Stimulated activated CD4-positive, alpha-beta T cell treated with anti-CD3 and anti-CD28 coated beads, TNF-alpha, amount 100 ng/mL, for 4 hours (primary cell): ENCODE measurements at places on chromosomes 2 and 18.

- DNase-seq: no peak
These were observed 45.8 kb downstream of the DNAJC10 start for GRCh38 chr2:182761903-182762302.

GRCh38 chr18:46566111-46566510 lies 90.9 kb downstream of the LOXHD1 start:
- no peak for DNase-seq

- no peak for DNase-seq
These were observed 4.0 kb downstream of the YES1 start for GRCh38 chr18:808086-808485.

GRCh38 chr2:198157314-198157713 lies 352.9 kb downstream of the PLCL1 start:
- no peak for DNase-seq

DNA sequence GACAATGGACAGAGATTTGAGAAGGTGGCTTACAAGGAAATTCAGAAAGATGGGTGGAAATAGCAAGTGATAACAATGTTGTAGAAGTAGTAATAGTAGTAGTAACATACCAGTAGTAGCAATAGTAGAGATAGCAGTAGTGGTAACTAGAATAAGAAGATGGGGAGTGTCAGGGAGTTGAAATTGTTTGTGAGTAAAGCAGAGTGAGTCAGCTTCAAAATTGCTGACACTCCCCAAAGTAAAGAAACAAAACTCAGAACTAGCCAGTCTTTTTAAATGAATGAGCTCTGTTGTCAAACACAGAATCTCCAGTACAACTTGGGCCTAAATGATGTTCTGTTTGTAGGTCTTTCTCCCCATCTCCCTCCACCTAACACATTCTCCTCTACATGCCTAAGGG lies 1040.9 kb downstream of the CBLN2 start:
- no peak for DNase-seq

- DNase-seq: no peak
These were observed 34.0 kb downstream of the LRRTM4 start for GRCh38 chr2:77488141-77488540.

- DNase-seq: no peak
These were observed 213.4 kb downstream of the GPD2 start for GRCh38 chr2:156649596-156649995.

DNA sequence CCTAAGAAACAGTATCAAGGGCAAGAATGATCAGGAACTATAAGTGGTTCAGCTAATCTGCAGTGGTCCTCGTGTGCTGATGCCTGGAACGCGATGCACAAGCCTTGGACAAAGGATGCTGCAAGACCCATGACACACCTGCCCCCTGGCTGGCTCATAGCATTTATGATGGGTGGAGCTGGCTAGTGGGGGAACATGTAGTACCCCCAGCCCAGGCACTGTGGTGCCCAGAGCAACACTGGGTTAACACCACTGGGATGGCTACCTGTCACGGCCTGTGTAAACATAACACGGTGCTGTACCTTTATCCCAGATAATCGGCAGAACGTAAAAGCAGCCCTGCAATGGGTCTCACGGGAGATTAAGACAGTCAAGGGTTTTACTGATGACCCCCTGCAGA lies 60.3 kb upstream of the PEX13 start:
- no peak for DNase-seq

GRCh38 chr18:33828949-33829348 lies 250.9 kb downstream of the ASXL3 start:
- DNase-seq: no peak

DNA sequence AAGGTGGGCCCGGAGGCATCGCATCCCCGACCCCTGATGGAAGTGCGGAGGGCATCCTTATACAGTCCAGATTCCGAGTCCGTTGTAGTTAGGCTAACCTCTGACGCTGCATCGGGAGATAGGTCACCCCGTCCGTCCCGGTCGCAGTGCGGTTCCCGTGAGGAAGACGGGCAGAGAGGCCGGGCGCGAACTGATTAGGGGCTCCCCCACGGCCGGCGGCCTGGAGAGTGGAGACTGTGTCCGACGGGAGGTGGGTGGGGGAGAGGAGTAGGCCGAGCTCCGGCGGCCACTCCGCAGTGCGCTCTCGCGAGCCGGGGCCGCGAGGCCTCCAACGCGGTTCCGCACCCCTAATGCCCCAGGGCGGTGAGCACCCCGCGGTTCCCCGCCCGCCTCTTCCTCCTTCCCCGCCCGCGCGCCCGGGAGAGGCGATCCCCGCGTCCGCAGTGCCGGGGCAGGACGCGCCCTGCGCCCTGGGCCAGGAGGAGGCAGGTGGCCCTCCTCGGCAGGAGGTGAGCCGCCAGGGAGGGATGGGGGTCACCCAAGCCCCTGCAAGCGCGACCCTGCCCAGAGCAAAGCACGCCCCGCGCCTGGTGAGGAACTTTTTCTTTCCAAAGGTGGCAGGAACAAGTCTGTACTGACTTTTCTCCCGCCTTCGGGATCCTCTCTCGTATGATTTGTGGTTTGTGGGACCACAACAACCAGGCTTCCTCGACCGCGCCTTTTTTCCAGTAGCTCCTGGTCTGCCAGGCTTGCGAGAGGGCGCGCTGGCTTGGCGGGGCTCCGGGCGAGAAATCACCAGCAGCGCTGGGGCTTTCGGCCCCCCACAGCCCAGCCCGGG lies 1.4 kb upstream of the SP5 start:
- no peak for DNase-seq

DNA sequence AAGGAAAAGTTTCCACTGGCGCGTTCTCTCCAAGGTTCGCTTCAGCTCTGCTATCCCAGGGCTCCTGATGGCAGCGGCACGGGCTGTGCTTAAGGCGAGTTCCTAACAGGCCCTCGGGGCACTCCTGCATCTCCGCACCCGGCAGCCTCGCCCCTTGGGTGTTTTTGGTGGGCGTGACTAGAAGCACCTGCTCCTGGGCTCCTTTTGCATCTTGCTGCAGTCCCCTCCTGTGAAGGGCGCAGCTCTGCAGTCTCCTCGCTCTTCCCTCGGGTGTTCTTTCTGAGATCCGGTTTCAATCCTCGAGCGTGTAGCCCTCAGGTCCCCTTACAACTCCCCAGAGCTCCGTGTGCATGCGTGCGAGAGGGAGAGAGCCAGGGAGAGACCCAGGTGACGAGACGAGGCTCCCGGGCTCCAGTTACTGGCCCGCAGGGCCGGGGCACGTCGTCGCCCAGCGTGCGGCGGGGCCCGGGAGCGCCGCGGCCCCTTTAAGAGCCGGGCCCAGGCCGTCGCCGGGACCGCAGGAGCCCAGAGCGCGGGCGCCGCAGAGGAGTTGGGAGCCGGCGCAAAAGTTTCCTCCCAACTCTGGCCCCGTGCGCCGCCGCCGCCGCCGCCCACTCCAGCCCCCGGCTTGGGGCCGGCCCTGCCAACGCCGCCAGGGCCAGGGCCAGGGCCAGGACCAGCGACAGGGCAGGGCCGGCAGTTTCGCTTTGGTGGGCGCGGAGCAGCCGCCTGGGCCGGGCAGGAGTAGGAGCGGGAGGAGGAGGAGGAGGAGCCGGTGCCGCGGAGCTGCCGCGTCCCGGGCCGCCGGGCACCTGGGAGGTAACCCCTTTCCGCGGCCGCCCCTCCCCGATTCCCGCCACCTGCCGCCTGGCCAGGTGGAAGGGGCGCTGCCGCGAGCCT lies at the start of gene PARD3B:
Gene PARD3B (plus strand): TSS at position 515 of the 900 bp plus-strand sequence. CDS start 525 bp downstream, outside the sequence.
- DNase-seq: no peak

- DNase-seq: no peak
These were observed 28.8 kb downstream of the LONRF2 start for GRCh38 chr2:100293341-100294161.

DNA sequence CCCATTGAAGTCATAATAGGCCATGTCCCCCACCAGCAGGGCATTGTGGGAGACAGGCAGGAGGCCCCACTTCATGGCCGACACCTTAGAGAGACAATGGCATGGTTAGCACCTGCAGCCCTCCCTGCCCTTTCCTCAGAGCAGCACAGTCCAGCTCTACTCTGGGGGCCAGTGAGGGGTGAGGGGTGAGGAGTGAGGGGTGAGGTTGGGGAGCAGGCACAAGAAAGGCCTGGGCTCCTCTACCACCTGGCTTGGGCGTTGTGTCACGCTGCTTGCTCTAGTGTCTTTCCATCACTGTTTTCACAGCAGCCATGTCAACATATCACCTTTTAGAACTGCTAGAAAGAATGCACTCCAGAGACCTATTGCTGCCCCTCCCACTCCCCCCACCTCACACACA lies 77.2 kb downstream of the ADD2 start:
- no peak for DNase-seq

GRCh38 chr2:148920559-148920958 lies 45.5 kb downstream of the KIF5C start:
- DNase-seq: no peak

DNA sequence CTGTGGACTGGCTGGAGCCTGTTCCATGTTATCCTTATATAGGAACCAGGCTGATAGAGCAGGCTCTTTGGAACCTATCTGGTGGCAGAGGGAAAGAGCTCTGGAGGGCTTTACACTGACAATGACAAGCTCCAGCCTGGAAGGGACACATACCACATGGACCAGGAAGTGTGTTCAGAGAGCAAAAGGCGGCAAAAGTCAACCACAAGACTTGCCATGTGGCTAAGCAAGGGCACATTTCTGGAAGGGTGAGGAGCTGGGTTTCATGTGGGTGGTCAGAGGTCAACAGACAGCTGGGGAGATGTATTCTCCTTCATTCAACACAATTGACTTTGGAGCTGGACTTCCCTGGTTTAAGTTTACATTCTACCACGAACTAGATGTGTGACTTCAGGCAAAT lies 325.2 kb downstream of the DYSF start:
- no peak for DNase-seq

DNA sequence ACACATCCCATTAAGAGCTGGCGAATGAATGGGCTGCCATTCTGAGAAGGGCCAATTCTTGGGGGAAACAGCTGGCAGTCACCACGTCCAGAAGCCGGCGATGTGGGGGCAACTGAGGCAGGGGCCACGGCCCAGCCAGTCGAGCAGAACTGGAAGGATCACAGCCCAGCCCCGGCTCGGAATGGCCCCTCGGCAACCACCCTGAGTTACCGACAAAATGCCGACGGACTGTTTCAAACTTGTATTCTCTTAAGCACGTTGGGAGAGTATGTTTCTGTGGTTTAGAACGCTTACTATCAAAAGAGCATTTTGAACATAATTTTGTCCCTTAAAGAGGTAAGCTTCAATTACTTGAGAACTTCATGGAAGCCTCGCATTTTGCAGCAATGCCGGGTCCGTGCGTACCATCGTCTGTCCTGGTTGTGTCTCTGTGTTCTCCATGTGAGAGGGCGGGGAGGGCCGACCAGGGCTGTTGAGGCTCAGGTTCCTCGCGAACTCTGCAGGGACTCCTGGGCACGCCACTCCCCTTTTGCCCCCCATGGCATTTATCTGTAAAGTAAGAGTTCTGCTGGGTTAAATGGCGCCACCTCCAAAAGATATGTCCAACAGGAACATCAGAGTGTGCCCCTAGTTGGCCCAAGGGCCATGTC lies 155.9 kb downstream of the TWIST2 start:
- DNase-seq: no peak

GRCh38 chr18:61771861-61772260 lies 120.9 kb downstream of the RNF152 start:
- DNase-seq: no peak

DNA sequence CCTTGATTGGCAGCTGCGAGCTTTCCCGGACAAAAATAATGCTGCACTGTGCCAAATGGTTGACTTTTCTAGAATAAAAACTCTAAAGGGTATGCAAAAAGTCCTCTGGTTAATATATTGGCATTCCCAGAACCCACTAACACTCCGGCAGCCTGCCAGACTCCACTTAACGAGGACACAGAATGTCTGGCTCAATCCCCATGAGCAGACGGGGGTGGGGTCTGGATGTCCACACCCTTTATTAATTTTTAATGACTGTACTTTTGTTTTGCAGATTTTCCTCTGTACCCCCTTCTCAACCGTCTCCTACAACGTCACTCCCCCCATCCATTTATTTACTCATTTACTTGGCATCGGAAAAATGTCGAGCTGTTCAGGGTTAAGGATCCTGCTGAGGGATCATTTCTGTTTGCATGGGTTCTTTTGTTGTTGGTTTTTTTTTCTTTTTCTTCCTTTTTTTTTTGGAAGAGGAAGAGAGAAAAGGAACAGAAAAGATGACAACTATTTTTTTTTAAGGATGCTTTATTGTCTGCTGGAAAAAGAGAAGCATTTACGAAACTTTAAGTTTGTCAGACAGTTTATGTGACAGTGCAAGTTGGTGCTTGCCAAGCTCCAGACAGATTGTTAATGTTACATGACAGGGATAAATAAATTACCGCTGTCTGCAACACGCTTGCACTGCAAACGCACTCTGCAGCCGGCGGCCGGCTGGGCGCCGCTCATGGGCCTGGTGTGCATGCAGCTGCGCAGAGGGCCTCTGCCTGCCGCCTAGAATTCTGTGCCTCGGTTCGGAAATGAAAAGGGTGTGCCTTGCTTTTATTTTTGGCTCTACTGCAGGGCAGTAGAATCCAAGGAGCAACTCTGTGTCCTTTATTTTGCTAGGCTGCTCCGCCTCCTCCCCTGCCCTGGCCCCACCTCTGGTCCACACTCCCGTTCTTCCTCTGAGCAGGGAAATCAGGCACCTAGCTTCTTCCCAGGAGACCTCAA lies 3.6 kb downstream of the LDLRAD4 start:
- DNase-seq: no peak

DNA sequence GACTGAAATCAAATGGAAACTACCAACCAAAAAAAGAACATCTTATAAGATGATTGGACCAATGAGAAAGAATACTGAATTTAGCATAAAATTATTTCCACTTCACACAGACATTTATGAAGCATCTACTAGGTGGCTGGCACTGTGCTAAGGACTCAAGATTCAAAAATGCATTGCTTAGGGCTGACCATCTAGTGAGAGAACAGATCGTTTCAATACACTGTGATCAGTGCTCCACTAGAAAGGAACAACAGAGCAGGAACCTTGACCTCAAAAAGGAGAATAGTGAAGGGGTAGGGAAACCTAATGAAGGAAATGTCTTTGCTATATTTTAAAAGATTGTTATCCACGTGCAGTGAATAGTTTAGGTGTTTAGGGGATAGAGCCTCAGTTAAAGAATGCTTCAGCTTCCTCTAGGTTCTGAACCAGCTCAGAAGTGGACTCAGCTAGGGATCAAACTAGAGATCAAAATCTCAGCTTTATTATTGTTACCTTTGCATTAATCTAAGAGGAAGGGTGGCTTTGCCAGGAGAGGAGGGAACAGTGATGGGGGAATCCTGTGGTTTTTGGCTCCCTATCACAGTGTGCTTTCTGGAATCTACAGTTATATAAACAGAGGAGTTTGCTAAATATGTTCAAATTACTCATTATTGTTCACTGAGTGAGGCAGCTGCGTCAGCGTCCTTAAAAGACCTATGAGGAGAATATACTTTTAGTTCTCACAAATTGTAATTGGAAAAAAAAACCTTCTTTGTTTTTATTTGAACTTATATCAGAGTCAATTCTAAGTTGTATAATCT lies 16.2 kb upstream of the BBS5 start:
- no peak for DNase-seq

DNA sequence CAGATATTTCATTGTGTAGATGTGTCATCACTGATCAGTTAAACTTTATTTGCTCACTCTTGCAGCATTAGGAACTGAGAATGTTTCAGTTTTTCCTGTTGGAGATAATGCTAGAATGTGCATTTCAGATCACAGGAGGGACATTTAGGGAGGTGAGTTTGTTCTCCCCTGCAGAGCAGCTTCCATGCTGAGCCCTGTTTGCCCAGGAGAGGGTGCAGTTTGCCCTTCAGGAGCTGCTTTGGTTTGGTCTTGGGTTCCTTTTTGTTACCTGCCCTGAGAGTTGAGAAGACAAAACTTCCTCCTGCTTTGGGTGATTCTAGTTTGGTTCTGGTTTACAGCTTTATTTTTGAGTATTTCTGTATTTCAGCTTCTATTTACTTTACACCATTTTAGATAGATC lies 49.9 kb downstream of the DGKD start:
- DNase-seq: peak; percentile 23

- no peak for DNase-seq
These were observed 55.5 kb upstream of the SLC16A14 start for GRCh38 chr2:230124235-230124634.

- DNase-seq: no peak
These were observed 34.0 kb downstream of the BMPR2 start for GRCh38 chr2:202410092-202410491.
